ENCODE measurements at places on chromosomes 13 and 19. TPM values are rescaled to one million over a fixed set of nuclear protein-coding genes. Genes with fewer than 3 reads are reported as not detected.

VSIG10L gene
- total RNA-seq, result 1.4 TPM

SIGLEC12 gene
- total RNA-seq, result not detected

IGSF23 gene
- not detected for total RNA-seq

COQ8B gene
- total RNA-seq, result 57.9 TPM

ZNF235 gene
- 9.5 TPM for total RNA-seq

FUT1 gene
- 1.7 TPM for total RNA-seq

SLC25A41 gene
- total RNA-seq, result not detected

MAB21L1 gene
- not detected for total RNA-seq

APOC4 gene
- not detected for total RNA-seq

SKA3 gene
- total RNA-seq, result 27.3 TPM

ITGBL1 gene
- total RNA-seq, result 0.73 TPM

METTL21C gene
- total RNA-seq, result not detected

MAP2K7 gene
- total RNA-seq, result 8.6 TPM

RNF17 gene
- total RNA-seq, result not detected

ZNF667 gene
- 7.3 TPM for total RNA-seq

CHAF1A gene
- total RNA-seq, result 16.4 TPM

MYO1F gene
- 0.36 TPM for total RNA-seq

SLITRK6 gene
- total RNA-seq, result under 0.01 TPM

PRKCG gene
- total RNA-seq, result not detected

LYPD5 gene
- total RNA-seq, result 1.0 TPM

ZNF460 gene
- total RNA-seq, result 65.9 TPM

SUPT20H gene
- 59.9 TPM for total RNA-seq

DHDH gene
- total RNA-seq, result 1.1 TPM

FZR1 gene
- 34.0 TPM for total RNA-seq

SHANK1 gene
- total RNA-seq, result 1.5 TPM

KLF5 gene
- 4.7 TPM for total RNA-seq

KIR3DL2 gene
- not detected for total RNA-seq

KLK7 gene
- not detected for total RNA-seq

PLVAP gene
- not detected for total RNA-seq

SYT3 gene
- 0.31 TPM for total RNA-seq

ZFP28 gene
- total RNA-seq, result 9.8 TPM

LRRC25 gene
- not detected for total RNA-seq

ZNF723 gene
- total RNA-seq, result not detected

TMPRSS9 gene
- not detected for total RNA-seq

IL4I1 gene
- not detected for total RNA-seq

ZNF418 gene
- total RNA-seq, result 5.1 TPM

MAN2B1 gene
- 54.2 TPM for total RNA-seq

FCAR gene
- total RNA-seq, result not detected
